ENCODE measurements at places on chromosomes 1 and 21.

GRCh38 chr1:31681415-31681814 is 22.4 kb downstream of the COL16A1 start:
- DNase-seq = no peak

GRCh38 chr1:208410409-208410808 is 166.2 kb upstream of the PLXNA2 start:
- no peak for DNase-seq

GRCh38 chr1:62218604-62219003 is 24.0 kb downstream of the L1TD1 start:
- DNase-seq = no peak

GRCh38 chr1:109979489-109980091 is 5.0 kb upstream of the AHCYL1 start:
- DNase-seq = no peak

GRCh38 chr1:113937146-113937545 is 8.0 kb downstream of the HIPK1 start:
- DNase-seq = no peak

GRCh38 chr1:113938192-113938591 is 9.1 kb downstream of the HIPK1 start:
- no peak for DNase-seq

- no peak for DNase-seq
Measured at GRCh38 chr1:205371871-205372660, 15.3 kb upstream of the KLHDC8A start.

DNA sequence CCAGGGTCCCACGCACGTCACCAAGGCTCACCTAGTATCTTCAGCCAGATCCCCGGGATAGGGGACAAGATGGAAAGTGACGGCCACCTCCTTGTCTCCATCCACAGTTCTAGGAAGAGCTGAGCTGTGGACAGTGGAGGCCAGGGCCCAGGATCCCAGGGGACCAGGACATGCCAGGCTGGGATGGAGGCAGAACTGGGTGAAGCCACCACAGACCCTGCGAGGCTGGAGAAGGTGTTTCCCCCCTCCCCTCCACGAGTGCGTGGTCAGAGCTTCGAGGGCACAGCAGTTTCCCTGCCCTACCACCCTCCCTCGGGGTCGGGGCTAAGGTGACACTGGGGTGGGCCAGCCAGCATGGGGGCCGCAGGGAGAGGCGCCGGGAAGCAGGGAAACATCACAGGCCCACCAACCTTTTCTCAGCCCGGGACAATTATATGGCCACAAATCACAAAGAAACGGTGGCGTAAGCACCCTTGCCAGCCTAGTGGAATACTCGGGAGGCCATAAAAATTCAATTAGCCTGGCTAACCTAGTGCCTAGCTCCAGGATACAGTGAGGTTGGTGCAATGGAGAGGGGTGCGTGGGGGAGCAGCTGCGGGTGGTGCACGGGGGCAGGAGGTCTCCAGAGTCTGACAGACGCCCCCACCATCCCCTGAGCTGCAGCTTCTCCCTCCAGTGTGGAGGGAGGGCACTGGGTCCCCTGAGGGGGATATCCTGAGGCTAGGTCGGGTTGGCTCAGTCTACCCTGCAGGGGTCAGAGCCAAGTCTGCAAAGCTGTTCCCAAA is 13.4 kb downstream of the DRAXIN start:
- no peak for DNase-seq

GRCh38 chr1:206495493-206496046 is 11.8 kb upstream of the RASSF5 start:
- no peak for DNase-seq

GRCh38 chr1:19534281-19534680 is 48.9 kb upstream of the CAPZB start:
- DNase-seq = no peak

GRCh38 chr1:8427986-8428385 is 110.1 kb downstream of the SLC45A1 start:
- peak; percentile 34 for DNase-seq

GRCh38 chr1:98201666-98202081 is 280.8 kb upstream of the DPYD start:
- no peak for DNase-seq

DNA sequence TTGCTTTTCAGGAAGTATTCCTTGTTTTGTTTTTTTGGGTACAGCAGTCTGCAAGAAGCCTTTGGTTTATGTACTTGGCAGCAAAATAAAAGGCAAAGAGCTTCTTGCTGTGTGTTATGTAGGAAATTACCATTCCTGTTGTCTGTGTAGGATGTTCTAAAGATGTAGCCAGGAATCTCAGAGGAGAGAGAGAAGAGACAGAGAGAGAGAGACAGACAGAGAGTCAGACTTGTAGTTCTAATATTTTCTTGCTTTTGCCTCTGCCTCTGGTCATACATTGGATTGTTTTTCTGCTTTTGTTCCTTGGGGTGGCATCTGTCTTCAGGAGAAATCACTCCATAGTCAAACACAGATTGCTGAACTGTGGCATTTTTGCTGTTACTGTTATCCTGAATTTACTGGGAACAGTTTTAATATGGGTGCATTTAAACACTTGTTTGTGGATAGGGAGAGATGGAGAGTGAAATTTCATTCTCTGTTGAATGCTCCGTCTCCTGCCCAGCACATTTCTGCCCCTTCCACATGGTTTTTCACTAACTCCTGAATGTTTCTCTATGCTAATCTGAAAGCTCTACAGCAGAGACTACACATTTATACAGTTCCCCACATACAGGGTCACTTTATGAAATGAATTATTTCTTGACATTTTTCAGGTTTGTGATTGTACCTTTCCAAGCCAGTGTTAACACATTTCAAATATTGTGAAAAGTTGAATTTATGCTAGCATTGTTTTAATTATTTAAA is 49.8 kb downstream of the POU2F1 start:
- no peak for DNase-seq

DNA sequence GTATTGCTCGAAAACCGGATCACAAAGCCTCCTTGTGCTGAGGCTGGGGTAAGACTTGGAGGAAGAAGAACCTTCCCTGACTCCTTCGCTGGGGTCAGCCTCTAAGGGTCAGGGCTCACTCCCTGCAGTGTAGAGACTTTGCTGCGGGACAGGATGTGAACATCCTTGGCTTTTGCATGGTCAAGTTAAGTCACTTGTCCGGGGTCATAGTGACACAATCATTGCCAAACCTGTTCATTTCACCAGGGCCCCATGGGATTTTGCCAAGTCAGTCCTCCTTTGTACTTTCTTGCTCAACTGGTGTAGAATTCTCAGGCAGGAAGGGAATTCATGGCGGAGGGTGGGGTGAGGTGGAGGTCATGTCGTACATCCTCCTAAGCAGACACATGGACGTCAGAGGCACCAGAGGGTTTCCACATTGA is 24.7 kb upstream of the IL10 start:
- no peak for DNase-seq

DNA sequence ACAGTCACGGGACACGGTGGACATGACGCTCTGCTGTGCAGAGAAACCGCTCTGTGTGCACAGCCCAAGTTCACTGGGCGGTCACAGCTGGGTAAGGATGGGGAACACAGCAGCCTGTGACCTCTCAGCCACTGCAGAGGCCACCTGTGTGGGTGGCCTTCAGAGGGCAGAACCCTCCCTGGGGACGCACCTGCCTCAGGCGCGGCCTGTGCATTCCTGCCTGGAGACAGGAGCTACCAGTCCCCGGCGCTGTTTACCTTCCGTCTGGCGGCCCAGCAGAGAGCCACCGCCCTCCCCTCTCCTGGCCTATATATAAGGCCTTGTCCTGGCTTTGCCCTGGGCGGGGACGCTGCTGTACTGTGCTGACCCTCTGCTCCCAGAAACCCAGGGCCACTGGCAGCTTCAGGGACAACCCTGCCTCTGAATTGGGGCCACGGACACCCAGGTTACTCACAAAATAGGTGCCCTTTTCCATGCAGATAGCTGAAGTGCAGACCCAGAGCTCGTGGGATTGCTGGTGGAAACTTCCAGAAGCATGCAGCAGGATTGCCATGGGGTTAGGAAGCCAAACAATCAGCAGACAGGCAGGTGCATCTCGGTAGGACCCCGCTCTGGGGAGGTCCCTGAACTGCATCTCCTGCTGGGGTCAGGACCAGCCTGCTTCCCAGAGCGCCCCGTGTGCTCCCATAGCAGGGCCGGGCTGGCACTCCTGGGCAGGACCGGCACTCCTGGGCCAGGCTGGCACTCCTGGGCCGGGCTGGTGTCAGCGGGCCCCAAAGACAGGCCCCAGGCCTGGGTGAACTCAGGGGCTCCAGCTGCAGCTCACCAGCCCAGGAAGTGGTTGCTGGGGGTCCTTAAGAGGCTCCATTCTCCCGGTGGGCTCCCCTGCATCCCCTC is 83.6 kb downstream of the SIK1 start:
- no peak for DNase-seq

GRCh38 chr1:226490426-226490809 is 58.1 kb upstream of the STUM start:
- DNase-seq = no peak

DNA sequence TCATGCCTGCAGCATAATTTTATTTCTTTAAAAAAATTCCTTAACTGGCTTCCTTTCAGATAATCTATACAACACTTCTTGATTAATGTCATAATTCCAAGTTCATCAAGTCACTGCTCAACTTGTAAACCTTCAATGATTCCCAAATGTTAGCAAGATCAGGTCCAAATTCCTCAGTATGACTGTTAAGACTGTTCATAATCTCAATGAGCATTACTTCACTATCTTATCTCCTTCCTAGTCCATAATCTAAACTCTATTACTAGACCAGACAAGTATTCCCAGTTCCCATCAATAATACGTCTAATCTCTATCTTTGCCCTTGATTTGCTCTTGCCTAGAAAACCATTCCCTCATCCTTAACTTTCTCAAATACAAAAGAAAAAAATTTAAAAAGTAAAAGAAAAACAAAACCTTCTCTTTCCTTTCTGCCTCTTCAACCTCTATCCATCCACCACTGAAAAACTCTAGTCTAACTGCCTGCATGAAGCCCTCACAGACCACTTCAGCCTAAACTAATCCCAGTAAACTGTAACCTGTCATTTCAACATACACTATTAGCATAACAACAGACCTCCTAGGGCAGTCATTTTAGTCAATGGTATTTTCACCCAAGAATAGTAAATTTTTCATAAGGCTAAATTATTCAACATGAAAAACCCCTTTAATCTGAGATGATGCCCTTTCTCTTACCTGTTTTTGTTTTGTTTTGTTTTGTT is 15.5 kb downstream of the LUZP1 start:
- DNase-seq = no peak

GRCh38 chr1:37605061-37605650 is 9.4 kb upstream of the GNL2 start:
- no peak for DNase-seq

- DNase-seq = no peak
Measured at GRCh38 chr1:23098463-23099170, 70.0 kb downstream of the LUZP1 start.

DNA sequence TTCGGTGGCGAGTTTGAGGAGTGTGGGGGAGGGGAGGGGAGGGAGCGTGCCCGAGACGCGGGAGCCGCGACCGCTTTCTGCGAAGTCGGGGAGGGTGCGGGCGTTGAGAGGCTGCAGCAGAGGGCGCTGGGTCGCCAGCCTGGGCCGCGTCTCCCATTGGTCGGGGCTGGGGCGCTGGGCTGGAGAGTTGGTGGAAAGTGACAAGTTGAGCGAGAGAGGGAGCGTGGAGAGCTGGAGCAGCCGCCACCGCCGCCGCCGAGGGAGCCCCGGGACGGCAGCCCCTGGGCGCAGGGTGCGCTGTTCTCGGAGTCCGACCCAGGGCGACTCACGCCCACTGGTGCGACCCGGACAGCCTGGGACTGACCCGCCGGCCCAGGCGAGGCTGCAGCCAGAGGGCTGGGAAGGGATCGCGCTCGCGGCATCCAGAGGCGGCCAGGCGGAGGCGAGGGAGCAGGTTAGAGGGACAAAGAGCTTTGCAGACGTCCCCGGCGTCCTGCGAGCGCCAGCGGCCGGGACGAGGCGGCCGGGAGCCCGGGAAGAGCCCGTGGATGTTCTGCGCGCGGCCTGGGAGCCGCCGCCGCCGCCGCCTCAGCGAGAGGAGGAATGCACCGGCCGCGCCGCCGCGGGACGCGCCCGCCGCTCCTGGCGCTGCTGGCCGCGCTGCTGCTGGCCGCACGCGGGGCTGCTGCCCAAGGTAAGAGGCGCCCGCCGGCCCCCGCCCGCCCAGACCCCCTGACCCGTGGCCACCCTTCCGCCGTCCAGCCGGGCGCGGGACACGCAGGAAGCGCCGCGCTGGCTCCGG is at the start of gene ROR1:
TSS of gene ROR1 (plus strand) at position 203 of the 802 bp plus-strand sequence.
- peak; percentile 71 for DNase-seq

DNA sequence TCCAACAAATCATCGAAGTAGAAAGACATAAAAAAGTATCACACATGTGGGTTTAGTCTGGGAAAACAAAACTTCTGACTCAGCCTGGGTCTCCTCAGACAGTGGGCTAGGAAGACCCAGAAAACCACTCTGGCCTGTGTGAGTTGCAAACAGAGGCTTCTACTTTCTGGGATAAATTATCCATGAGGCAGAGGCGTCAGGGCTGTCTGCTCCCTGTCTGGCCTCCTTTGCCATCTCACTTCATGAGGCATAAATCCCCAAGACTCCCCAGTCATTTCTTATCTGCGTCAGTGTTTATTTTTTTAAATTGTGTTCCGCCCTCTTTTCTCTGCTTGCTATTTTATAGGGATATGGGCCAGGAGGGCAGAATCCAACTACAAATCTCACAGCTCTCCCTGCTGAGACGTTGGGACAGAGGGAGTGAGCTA is 80.6 kb upstream of the TRABD2B start:
- no peak for DNase-seq

GRCh38 chr1:9717193-9718005 is 65.9 kb downstream of the PIK3CD start:
- no peak for DNase-seq

DNA sequence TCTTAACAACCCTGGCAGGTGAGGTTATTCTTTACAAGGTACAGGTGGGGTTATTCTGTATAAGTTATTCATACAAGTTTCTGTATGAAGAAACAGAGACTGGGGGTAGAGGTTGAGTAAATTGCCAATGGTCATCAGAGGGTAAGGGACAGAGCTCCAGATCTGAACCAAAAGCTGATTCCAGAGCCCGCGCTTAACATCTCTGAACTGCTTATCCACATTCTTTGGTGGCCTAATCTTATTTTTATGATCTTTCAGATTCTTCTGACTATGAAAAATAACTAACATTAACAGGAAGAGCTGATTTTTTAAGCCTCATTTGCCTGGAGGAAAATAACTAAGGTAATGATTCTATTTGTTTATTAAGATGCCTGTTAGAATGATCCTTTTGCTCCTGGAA is 63.9 kb upstream of the BARHL2 start:
- DNase-seq = no peak

- no peak for DNase-seq
Measured at GRCh38 chr1:36359383-36359782, 26.3 kb downstream of the STK40 start.

- no peak for DNase-seq
Measured at GRCh38 chr1:36320291-36320761, 3.1 kb downstream of the EVA1B start.

DNA sequence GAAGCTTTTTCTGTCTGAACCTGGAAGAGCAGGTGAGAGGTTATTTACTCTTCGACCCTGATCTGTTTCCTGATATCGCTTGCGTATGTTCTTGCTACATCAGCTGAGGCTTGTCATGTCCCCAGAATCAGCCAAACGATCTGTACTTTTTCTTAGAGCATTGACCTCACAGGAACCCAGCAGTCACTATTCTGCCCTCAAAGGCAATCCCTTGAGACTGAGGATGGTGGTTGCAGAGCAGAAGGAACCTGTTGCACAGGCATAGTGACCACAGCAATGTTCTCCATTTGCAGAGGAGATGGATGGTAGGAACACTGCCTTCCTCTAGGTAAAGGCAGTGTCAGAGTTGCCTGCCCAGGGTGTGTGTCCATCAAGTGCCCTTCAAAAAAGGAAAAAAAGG is 11.3 kb upstream of the LACTBL1 start:
- DNase-seq = no peak

GRCh38 chr1:80961464-80962190 is 839.1 kb upstream of the ADGRL2 start:
- DNase-seq = no peak

Measured in hypothalamus (tissue), 51 donors.